ENCODE measurements at places on chromosomes 6 and 20. TPM values are rescaled to one million over a fixed set of nuclear protein-coding genes. Genes with fewer than 3 reads are reported as not detected.

The ADTRP gene
- total RNA-seq = 0.58 TPM

- no peak for DNase-seq
Measured at GRCh38 chr6:138975815-138976214, 12.2 kb downstream of the REPS1 start.

- DNase-seq = no peak
Measured at GRCh38 chr20:22489626-22490286, 94.6 kb downstream of the FOXA2 start.

DNA sequence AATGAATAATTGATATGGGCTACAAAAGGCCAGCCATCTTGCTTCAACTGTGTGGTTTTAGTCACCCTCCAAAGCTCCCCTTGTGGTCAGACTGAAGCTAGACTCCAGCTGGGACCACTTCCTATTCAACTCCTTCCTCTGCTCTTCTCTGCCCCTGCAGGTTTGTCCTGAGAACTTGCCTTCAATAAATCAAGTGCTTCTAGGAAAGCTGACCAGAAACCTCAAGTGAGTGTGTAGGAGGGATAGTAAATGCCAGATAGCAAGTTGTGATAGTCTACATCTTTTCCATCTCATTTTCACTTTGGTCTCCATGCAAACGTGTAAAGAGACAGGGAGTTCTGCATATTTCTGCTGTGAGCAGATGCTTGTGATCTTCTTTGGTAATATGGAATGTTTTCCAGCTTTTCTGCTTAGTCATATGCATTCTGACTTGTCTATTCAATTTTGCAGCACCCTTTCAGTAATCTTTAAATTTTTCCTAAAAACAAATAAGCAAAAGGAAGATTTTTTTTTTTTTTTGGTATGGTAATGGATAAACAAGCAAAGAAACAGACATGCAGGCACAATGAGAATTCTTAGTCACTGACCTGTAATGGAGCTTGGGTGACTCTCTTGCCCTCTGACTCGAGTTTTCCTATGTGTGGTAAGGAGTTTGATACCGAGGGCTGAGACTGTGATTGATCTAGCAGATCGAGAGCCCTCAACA, 201.3 kb upstream of the BTBD3 start:
- DNase-seq = peak; percentile 82

GRCh38 chr6:145036236-145036635, 699.1 kb downstream of the EPM2A start:
- DNase-seq = no peak

DNA sequence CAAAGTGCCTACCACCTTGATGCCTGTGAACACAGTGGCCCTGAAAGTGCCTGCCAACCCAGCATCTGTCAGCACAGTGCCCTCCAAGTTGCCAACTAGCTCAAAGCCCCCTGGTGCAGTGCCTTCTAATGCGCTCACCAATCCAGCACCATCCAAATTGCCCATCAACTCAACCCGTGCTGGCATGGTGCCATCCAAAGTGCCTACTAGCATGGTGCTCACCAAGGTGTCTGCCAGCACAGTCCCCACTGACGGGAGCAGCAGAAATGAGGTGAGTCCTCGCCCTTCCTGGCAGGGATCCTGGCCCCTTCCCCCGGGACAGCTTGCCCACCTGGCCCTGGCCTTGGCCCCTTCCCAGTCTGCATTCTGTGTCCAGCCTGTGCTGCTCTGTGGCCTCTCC, 17.9 kb downstream of the MAVS start:
- DNase-seq = no peak

The SLPI gene
- total RNA-seq = not detected

DNA sequence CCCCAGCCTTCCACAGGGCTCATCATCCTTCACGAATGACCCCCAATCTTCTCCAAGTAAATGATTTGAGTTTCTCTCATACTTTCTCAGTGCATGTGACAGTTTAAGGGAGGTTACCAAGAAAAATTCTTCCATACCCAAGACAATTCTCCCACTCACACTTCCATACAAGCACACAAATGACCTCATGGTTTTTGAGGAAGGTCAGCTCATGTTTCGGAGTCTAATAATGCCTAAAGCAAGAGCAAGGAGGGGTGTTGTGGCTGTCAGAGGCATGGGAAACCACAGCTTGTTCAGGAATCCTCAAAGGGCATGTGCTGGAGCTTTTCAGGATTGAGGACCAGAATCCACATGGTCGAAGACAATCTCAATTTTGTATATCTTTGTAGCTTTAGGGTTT, 279.0 kb downstream of the MAFB start:
- DNase-seq = no peak

The SLC22A23 gene
- 2.7 TPM for total RNA-seq

DNA sequence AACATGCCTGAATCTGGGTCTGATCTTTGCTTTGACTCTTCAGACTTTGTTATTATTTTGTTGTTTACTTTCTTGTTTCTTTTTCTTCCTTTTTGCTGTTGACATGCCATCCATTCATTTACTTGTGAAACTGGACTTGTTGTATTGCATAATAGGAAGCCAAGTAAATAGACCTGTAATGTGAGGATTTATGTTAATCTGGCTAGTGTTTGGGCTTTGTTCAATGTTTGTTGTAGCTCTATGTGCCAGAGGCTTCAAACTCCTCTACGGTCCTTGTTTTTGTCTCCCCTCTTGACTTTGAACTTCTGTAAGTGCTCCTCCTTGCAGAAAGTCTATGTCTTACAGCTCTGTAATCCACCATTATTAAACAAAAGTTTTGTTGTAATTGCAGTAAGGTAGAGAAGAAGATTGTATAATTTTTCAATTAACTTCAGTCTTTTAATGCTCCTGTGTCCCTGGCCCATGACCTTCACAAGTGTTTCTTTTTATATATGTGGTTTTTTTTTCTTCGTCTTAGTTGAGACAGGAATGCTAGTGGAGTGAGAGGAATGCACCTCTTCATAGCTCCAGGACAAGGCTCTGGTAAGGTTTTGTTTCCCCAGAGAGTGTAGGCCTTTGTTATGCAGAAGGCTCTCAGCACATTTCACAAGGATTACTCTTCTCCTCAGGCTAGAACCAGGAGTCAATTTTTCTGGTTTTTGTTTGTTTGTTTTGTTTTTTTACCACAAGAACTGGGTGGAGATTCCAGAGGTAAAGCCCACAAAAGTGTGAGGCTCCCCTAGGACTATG, 1061.8 kb upstream of the CITED2 start:
- peak; percentile 95 for DNase-seq

GRCh38 chr20:20491110-20491783, 123.3 kb downstream of the INSM1 start:
- peak; percentile 12 for DNase-seq

The TSPO2 gene
- total RNA-seq = not detected

- no peak for DNase-seq
Measured at GRCh38 chr6:11333132-11333849, 100.8 kb upstream of the NEDD9 start.

DNA sequence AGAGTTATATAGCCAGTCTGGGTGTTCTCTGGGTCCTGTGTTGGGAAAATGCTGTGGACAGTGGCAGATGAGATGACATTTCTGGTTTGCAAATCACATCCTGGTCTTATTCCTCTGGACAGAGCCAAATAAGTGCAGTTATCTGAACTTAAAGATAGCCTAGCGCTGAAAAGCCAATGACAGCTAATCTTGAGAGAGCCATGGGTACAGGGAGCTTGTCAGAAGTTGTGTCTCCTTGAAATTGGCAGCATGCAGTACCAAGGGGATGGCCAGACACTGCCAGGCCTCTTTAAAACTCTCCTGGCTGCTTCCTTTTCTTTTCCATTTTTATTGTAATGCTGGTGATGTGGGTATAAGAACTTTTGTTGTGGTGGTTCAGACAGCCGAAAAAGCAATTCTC, 362.5 kb downstream of the FARS2 start:
- no peak for DNase-seq

- no peak for DNase-seq
Measured at GRCh38 chr6:18963439-18963838, 576.3 kb downstream of the RNF144B start.

DNA sequence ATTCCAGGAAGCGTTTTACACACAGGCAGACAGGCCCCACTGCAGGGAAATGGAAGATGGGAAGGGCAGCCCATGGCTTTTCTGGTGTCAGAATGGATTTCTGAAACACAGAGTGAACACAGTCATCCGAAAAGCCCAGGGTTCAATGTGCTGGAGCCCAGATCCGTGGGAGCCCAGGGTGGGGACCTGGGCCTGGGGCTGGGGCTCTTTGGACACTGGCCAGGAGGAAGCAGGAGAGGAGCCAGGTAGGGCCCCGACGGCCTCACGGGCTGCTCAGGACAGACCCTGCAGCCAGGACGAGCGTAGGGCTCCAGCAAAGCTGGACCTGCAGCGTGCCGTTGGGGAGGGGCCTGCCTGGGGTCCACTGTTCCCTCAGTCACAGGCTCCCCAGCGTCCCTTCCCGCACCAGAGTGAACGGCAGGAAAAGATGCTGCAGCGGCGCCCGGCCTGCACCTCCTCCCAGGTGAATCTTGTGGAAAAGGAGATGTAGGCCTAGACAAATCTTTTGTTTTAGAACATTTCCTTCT, 24.3 kb upstream of the LSM14B start:
- DNase-seq = no peak

The GPR6 gene
- not detected for total RNA-seq

- DNase-seq = no peak
Measured at GRCh38 chr20:49230561-49231133, 11.4 kb downstream of the DDX27 start.

- no peak for DNase-seq
Measured at GRCh38 chr6:135064586-135064985, 10.0 kb upstream of the HBS1L start.

The CSNK2B gene
- total RNA-seq = 270 TPM

The FLRT3 gene
- 1.3 TPM for total RNA-seq

The TPBG gene
- 37.7 TPM for total RNA-seq

DNA sequence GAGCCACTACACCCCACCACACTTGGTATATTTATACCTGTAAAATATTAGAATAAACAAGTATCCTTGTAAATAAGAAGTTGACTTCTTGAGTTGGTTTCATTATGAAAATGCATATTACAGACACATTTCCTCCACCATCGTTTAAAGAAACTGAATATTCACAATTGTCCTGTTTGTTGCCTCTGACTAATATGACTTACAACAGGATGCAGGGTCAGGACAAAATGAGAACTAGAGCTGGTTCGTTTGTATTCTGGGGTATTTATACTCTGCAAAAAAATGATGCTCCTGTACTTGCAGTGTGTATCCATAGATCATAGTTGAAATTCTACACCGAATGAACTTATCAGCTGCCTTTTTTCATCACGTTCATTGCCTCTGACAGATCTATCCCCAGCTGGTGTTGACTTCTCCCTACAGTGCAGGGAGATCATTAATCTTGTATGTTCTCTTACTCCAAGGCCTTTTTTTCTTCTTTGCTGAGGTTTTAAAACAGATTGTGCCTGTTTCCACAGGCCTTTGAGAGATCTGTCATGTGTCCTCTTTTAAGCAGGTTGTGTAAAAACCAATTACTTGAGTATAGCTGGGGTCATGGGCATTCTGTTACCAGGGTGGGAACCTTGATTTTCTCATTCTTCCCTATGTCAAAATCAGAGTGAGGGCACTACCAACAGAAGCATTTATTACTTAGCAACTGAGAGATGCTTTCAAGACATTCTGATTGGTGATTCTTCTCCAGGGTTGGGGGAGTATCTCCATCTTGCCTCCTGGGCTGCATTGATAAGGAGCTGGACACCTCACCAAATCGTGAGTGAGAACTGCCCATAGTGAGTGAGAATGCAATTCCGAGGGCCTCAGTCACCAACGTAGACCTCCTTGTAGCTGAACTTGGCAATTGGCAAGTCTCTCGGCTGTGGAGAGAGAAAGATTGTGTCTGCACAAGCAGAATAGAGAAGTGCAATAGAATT, 78.8 kb upstream of the CD83 start:
- no peak for DNase-seq

- no peak for DNase-seq
Measured at GRCh38 chr6:108831104-108831503, 17.1 kb upstream of the ARMC2 start.

- DNase-seq = peak; percentile 81
Measured at GRCh38 chr6:28789553-28790083, 134.2 kb downstream of the TRIM27 start.

GRCh38 chr20:853406-853996, 20.0 kb downstream of the FAM110A start:
- no peak for DNase-seq

- no peak for DNase-seq
Measured at GRCh38 chr6:321536-322258, 29.4 kb downstream of the DUSP22 start.

- no peak for DNase-seq
Measured at GRCh38 chr6:69866351-69866769, at the start of gene COL19A1. Gene COL19A1 (plus strand): TSS chr6:69866556. CDS start chr6:69879568, 13,012 bp downstream.

The ZBP1 gene
- not detected for total RNA-seq

DNA sequence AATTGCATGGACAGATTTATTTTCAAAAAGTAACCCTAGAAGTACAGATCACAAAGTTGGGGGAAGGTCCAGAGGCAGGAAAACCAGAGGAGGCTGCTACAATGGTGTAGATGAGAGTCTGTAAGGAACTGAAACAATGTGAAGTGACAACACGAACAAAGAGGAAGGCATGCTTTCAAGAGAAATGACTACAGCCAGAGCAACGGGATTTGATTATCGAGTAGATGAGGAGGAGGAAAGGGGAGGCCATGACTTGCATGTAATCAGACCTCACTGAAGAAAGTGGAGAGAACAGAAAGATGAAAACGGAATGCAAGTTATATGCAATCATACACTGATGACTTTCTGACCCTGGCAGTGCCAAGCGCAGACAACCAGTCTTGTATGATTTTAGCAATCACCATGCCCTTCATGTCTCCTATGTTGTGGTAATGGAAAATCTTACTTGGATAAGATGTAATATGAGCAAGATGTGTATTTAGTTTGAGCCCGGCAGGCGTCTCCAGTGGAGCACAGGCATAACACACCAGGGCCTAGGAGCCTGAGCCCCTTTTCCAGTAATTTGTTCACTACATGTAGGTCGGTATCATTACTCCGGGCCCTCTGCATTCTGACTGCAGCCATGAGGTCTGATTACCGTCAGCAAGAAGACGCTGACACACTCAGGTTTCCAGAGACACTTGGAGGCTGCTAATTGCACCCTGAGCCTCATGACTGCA, 34.0 kb upstream of the FAM83C start:
- DNase-seq = no peak

DNA sequence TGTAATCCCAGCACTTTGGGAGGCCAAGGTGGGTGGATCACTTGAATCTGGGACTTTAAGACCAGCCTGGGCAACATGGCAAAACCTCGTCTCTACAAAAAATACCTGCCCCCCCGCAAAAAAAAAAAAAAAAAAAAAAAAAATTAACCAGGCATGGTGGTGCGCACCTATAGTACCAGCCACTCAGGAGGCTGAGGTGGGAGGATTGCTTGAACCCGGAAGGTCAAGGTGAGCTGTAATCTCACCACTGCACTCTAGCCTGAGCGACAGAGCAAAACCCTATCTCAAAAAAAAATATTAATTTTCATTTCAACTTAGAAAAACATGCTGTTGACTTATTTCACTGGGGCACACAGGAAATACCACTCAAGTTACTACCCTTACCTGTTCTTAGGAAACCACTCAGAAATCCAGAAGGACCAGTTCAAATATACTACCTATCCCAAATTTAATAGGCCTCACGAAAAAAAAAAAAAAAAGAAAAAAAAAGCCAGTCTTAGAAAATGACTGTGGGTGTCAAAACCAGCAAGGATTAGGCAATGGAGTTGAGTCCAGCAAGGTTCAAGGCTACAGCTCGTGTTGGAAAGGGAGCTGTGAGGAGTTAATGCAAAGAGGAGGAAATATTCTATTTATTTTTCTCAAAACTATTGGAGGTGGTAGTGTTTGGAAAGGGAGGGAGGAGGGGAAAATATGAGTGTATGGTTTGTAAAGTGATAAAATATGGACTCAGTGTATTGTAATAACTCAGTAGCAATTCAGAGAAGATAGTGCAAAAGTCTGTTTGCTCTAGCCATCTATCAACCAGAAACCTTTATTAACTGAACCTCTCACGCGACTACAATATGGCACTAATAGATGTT, 33.9 kb upstream of the PIM1 start:
- DNase-seq = peak; percentile 46

Measured in SJSA1 (cell line).